ENCODE measurements at places on chromosomes 11 and 22.
A peak's percentile ranks its signal among the peaks of the same experiment; 100 is the strongest.

GRCh38 chr11:64151337-64151736, 14.6 kb downstream of the MACROD1 start:
- no peak for DNase-seq

DNA sequence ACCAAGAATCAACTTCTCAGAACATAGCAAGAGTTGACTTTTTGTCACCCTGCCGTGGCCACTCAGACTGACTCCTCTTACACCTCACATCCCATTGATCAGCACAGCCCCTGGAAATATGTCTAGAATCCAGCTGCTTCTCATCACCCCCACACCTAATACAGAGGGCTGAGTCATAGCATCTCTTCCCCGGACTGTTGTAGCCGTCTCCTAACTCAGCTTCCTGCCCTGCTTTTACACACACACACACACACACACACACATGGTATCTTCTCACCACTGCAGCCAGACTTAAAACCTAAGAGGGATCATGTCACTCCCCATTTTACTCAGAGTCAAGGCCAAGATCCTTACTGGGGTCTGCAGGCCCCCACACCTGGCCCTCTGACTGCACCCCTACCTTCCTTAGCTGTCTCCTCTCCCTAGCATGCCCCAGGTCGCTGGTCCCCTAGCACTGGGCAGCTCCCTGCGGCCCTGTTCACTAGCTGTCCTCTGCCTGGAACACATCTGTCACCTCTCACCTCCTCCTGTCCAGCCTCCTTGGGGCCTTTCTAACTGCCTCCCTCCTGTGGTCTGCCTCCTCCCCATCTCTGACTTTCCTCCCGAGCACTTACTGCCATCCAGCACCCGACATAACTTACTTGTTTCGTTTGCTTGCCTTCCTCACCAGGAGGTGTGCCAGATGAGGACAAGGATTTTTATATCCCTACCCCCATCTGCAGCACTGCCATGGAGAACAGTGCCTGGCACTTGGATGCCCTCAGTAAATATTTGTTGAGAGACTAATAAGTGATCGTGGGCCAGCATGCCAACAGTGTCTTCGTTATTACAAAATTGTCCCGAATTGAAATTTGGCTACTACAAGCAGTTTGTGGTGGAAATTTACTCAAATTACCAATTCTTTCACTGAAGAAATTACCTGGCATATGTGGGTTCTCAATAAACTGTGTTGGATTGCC, 61.9 kb downstream of the BMAL1 start:
- DNase-seq = no peak

GRCh38 chr11:105609341-105609781, 512 bp upstream of the GRIA4 start:
- DNase-seq = no peak

GRCh38 chr22:49632199-49633009, 195.3 kb downstream of the BRD1 start:
- DNase-seq = peak; percentile 48

DNA sequence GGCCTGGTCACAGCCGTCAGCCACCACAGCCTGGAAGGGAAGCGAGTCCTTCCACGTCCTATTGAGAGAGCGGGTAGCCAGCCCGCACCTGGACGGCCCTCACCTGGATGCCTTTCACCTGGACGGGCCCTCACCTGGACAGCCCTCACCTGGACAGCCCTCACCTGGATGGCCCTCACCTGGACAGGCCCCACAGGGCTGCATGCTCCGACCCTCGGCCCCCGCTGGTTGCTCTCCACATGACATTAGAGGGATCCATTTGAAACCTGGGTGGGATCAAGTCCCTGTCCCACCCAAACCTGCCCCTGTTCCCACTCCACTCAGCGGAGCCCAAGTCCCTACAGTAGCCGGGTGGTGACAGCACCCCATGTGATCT, 3.7 kb downstream of the C1QTNF6 start:
- no peak for DNase-seq

- no peak for DNase-seq
These were observed 45.7 kb downstream of the PAMR1 start for GRCh38 chr11:35479731-35480130.

GRCh38 chr11:29773656-29774264, 243.1 kb downstream of the KCNA4 start:
- DNase-seq = no peak

GRCh38 chr11:3091081-3091845, 34.0 kb upstream of the CARS1 start:
- no peak for DNase-seq

DNA sequence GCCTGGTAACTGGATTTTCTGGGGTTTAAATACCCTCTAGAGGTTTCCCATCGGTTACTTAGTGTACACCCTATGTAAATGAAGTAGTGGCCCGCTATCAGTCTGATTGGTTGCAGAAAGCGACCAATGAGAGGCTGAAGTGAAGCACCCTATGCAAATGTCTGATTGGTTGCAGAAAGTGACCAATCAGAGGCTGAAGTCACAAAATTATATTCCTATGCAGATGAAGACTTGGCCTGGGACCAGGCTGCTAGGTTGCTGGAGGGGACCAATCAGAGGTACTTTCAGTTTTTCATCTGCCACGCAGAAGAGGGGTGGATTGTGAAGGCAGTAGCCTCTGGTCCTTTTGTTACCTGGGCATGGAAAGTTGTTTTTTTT, 134.8 kb downstream of the TBC1D22A start:
- no peak for DNase-seq

DNA sequence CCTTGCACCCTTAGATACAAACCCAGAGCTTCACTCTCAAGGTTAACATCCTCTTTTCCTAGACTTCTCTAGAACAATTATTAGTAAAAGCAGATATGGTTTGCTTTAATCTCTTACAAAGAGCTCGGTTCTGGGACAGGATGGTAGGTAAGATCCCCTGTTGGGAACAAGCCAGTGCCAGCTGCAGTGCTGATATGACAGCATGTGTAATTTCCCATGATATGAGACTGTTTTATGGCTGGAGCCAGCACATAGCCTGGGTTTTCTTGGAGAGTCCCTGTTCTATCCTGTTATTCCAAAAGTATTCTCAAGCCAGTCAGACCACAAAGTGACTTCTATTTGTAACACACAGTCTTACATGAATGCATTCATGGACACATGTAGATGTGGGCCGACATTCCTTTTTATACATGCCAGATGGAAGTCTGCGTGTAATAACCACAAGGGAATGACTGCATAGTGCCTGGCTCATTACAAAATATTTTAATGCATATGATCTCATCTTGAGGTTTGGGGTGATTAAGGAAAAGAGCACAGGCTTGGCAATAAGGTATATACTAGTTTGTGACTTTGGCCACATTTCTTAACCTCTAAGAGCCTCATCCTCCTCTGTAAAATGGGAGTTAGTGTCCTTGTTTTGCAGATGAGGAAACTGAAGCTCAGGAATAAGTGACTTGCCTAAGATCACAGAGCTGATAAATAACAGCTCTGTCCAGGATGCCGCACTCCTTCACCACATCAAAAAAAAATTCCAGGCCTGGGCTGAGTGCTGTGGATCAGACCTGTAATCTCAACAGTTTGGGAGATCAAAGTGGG, 21.8 kb downstream of the CLMP start:
- DNase-seq = no peak

GRCh38 chr11:62732830-62733229, 4.5 kb downstream of the TTC9C start:
- no peak for DNase-seq

- DNase-seq = no peak
These were observed 40.3 kb upstream of the SHISAL1 start for GRCh38 chr22:44353041-44353440.

DNA sequence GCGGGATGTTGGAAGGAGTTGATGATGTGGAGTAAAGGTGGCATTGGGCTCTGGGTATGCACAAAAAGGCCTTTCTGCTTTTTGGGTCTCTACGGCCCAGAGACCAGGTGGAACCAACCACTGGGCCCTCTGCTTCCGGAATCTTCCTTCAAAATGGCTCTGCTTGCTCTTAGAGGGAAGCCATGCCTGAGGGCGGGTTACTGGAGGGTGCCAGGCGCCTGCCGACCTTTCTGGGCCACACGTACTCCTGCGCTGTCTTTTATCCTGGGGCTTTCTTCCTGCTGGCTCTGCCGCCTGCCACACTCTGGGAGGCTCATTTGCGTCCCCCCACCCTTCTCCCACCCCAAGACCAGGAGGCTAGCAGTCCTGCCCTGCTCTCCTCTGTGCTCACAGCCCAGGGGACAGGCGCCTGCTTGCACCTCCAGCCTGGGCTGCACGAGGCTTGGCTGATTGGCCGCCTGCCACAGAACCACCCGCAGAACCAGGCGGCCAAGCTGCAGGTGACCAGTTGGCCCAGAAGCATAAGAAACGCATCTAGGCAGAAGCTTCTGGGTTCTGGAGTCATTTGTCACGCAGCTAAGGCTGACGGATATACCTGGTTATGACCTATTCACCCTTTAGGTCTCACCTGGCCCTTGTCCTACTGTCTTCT, 536.9 kb downstream of the TBC1D22A start:
- DNase-seq = no peak

DNA sequence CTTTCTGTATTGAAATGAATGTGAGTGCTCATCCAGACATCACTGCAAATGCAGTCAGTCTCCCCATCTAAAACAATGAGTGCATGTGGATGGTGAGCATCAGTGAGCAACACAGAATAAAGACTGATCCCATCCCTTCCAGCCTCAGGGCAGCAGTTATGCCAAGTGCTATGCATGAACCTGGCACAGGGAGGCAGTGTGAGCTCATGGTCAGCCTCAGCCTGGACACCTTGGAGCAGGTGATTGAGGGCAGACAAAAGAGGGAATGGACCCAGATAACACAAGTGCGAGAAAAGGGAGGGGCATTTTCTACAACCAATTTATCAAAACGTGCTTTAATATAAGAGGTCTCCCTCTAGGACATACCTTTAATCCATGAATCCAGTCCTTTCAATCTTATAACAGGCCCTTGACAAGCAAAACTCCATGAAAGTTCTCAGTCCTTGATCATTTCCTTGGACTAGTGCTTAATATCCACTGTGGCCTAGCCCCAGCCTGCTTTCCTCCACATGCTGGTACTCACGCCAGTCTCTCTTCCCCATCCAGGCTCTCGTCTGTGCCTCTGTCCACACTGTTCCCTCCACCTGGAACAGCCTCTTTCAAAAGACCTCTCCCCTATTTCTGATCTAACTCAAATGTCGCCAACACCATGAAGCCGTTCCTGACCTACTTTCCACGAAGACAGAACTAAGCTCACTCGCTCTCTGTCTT, 50.5 kb upstream of the LRRC55 start:
- no peak for DNase-seq

GRCh38 chr11:120938260-120938659, 85.6 kb upstream of the TBCEL start:
- DNase-seq = no peak

GRCh38 chr11:15565880-15566279, 451.2 kb downstream of the INSC start:
- peak; percentile 86 for DNase-seq

- no peak for DNase-seq
These were observed 20.6 kb upstream of the RNASEH2C start for GRCh38 chr11:65741185-65741584.

- DNase-seq = no peak
These were observed 151.8 kb upstream of the CADM1 start for GRCh38 chr11:115656041-115656440.

GRCh38 chr11:94583866-94584500, 16.8 kb downstream of the PIWIL4 start:
- no peak for DNase-seq

DNA sequence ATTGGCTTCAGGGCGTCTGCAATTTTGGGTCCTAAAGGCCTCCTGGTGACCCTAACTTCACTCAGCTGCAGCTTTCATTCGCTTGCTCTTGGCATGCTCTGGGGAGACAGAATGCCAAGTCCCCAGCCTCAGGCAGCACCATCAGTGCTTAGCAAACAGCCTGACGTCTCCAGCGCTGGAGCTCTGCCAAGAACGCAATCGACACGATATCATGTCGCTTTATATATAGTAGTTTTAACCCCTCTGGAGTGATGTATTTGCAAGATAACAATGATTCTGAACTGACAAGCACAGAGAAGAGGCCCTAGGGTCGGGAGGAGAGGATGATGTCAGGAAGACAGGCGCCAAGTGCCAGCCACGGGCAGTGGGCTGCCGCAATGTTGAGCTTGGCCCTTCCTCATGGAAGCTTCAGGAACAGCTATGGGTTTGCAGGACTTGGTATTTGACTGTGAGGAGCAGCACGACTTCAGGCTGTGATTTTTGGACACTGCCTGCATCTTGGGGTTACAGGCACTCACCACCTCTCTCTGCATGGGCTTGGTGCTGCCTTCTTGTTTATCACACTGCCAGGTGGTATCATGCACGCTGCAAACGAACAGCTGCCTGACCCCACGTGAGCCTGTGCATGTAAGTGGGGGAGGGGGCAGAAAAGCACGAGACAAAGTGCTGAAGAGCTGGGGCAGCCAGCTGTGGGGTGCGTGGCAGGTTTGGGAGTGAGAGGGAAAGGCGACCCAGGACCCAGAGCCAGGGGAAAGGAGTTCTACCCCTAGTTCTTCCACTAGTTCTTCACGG, 26.1 kb downstream of the B3GAT1 start:
- peak; percentile 73 for DNase-seq

GRCh38 chr11:96221244-96222070, 121.5 kb downstream of the MAML2 start:
- DNase-seq = no peak

DNA sequence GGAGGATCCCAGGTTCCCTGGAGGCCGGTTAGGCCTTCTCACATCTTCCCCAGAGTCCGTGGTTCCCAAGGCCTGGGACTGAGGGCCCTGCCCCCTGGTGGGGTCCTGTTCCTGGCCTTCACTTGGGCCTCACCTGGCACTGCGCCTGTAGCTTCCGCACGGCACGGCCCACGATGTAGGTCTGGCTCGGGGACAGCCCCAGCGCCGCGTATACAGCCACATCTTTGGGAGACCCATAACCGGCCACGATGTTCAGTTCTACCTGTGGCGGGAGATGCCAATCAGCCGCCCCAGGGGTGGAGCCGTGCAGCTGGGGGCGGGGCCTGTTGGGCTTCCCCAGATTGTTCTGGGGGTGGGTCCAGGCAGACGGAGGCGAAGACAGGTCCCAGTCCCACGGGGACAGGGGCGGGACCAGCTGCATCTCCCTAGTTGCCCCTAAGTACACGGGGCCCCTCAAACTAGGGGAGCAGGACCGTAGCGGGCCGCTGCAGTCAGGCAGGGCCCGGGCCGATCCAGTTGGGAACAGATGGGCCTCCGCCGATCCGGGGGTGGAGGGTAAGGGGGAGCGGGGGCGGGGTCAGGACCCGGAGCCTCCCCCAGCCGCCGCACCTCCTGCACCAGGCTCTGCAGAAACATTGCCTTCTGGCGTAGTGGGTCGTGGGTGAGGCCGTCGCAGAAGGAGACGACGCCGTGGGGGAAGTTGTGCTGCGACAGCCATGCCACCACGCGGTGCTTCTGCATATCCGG, 10.1 kb downstream of the AIP start:
- no peak for DNase-seq

DNA sequence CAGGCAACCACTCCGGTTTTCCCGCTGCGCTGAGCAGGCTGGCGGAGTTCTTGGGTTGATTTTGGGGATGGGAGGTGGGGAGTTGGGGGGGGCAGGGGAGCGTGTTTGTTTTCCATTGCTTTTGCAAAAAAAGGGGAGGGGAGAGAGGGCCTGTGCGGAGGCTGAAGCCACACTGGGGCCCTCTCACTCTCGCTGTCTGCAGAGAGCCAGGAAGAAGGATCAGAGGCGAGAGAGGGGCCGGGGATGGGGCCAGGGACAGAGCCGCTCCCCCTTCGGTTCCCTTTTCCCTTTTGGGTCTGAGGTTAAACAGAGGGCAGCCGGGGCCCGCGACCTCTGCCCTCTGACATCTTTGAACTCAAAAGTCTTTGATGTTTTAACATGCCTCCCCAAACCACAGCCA, 17.4 kb upstream of the H19 start:
- DNase-seq = no peak

Data from NCI-H2107 (cell line).